Kidney glomerular epithelial cell (primary cell): ENCODE measurements at places on chromosomes 2 and 18.

- no peak for DNase-seq
Measured at GRCh38 chr2:17573804-17574175, 33.3 kb downstream of the VSNL1 start.

DNA sequence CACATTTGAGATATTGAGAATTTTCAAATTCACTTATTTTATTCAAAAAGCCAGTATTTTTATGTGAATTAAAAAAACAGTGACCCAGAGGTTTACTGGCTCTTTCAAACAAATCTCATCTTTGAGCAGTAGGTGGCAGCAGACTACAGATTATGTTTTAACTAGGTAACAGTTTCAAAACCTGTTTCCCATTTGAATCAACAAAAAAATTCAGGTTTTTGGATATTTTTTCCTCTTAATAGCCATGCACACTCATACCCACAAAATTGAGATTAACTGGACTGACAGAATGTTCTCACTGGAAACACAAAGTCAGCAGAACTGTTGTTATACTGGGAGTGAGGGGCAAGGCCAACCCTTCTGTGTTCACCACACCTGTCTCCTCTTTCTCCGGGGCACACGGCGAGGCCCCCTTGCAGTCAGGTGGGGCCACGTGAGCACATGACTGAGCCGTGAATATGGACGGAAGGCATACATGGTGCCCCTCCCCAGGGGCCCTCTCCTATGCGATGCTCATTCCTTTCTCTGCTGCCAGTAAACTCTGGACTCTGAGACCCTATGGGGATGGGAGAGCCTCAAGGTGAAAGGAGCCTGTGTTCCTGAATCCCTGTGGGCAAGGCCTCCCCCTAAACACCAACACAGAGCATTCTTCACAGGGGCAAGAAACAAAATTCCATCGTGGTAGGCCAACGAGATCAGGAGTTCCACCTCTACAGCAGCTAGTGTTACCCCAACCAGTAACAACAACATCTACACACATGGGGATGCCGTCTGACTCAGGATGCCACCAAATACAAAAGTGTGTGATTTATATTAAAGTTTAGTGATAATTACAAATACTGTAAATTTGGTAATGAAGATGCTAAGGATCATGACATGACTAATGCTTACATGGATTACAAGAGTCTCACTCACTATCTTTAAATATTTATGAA is 80.4 kb downstream of the LPIN2 start:
- peak; percentile 43 for DNase-seq

GRCh38 chr2:112821682-112822081 is 14.9 kb downstream of the IL1B start:
- DNase-seq: no peak

DNA sequence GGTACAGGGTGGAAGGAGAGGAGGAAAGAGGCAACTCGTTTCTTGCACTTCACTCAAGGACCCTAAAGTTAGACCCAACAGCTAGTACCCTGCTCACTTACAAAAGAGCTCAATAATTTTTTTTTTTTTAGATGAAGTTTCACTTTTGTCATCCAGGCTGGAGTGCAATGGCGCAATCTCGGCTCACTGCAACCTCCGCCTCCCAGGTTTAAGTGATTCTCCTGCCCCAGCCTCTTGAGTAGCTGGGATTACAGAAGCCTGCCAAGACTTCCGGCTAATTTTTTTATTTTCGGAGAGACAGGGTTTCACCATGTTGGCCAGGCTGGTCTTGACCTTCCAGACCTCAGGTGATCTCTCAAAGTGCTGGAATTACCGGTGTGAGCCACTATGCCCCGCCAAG is 4.1 kb downstream of the ASB3 start:
- no peak for DNase-seq

GRCh38 chr2:170212625-170213280 is 34.8 kb downstream of the MYO3B start:
- no peak for DNase-seq

DNA sequence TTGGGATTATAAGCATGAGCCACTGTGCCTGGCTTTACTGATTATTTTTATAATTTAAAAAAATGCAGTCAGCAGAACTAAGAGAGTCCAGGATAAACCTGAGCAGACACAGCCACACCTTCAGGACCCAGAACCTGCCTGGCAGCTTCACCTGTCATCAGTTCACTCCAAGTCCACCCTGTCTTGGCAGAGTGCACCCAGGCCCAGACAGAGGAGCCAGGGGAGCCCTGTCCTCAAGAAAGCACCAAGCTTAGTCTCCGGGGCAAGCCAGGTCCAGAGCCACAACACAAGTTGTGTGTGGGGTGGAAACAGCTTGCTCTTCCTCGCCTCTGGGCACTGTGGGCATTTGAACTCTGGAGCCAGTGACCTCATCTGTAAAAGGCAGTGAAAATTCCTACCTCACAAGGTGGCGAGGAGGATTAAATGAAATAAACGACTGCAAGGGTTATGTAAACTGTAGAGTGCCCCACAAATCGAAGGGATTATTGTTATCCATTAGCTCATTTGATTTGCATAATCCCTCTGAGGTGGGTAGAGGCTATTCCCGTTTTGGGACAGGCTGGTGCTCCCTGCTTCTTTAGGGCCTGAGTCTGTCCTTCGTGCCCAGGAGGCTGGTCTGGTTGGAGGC is 24.7 kb downstream of the MYCN start:
- DNase-seq: no peak

- DNase-seq: no peak
Measured at GRCh38 chr2:68806511-68807109, 64.6 kb downstream of the BMP10 start.

DNA sequence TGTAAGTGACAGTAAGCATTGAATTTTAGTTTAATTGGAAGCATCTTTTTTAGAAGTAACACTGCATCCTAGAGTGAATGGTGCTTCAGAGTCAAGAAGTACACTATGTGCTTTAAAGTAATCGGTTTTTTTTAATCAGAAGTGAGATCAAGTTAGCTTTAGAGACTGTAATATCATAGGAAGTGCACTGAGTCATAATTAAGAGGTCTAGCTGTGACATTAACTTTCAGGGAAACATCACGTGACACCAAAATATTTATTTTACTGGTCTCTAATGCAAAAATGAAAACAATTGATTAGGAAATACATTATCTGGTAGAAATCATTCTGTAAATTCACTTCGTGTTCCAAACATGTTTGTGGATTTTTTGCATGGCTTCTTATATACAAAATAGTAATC is 55.3 kb upstream of the KYNU start:
- DNase-seq: no peak

- no peak for DNase-seq
Measured at GRCh38 chr2:166449439-166449838, 44.6 kb downstream of the SCN7A start.

DNA sequence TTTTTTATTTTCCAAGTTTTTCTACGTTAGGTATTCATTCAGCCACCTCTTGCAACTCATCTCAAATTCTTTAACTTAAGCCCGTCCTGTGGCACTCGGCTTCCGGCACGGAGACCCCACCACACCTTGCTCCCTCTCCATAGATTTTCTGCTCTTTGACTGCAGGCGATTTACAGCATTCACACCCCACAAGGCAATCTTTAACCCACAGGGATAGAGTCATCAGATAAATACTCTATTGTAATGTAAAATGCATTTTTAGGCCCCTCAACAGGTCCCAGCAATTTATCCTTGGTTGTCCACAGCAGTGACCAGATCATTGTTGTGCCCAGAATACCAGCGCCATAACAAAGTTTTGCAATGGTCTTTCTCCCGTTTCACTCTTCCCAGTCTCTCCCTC is 132.3 kb upstream of the EPHA4 start:
- no peak for DNase-seq

GRCh38 chr2:105783151-105783738 is 38.5 kb downstream of the NCK2 start:
- no peak for DNase-seq

GRCh38 chr2:157233506-157233905 is 24.0 kb upstream of the GALNT5 start:
- DNase-seq: no peak

DNA sequence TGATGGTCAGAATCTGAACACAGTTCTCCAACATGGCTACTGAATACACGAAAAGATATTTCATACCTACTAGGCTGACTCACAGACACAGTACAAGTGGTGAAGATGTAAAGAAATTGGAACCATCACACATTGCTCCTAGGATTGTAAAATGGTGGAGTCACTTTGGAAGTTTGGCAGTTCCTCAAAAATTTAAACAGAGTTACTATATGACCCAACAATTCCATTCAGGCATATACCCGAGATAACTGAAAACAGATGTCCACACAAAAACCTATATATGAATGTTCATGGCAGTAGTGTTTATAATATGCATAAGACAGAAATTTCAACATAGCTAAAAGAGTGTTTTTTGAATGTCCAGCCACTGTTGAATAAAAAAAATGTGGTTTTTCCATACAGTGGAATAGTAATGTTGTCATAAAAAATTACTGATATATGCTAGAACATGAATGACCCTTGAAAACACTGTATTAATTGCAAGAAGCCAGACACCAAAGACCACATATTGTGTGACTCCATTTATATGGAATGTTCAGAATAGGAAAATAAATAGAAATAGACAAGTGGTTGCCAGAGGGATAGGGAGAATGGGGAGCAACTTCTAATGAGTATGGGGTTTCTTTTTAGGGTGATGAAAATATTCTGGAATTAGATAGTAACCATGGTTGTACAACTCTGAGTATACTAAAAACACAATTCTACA is 10.1 kb downstream of the RMP24 start:
- DNase-seq: peak; percentile 0

GRCh38 chr2:111712940-111713515 is 171.0 kb downstream of the ANAPC1 start:
- no peak for DNase-seq

DNA sequence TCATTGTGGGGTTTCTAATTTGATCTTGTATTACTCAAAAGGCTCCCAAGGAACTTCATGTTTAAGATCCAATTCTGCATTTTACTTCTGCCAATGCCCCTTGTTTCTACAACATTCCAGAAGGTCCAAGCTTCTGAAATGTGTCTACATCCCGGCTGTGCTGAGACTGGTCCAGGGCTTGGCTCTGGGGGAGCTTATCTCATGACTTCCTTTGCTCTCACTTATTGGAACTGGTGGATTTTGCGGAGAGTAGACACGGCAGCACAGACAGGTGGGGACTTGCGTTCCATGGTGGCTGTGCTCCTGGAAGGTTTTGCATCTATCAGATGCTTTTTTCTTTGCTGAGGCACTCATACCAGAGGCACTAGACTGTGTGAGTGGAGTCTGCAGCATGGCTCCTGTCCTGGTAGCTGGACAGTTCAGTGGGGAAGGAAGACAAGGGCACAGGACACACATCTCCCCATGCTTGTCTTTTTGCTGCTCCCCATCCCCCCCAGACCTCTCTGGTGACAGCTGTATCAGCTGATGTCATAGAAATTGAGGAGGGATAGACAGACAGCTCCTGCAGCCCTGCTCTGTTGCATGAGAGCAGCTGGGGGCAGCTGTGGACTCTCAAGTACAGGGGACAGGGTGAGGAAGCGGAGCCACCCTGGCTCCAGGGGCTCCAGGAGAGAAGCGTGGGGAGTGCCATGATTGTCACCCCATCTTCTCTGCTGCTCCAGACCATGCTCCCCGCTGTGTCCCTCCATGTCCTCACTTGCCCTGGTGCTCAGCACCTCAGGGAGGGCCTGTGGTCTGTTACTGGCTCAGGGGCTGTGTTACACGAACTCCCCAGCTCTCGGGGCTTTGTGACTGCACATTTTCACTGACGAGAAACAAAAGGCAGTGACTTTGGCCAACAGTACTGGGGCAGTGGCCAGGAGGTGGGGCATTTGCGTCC is 46.0 kb downstream of the ACAA2 start:
- no peak for DNase-seq

DNA sequence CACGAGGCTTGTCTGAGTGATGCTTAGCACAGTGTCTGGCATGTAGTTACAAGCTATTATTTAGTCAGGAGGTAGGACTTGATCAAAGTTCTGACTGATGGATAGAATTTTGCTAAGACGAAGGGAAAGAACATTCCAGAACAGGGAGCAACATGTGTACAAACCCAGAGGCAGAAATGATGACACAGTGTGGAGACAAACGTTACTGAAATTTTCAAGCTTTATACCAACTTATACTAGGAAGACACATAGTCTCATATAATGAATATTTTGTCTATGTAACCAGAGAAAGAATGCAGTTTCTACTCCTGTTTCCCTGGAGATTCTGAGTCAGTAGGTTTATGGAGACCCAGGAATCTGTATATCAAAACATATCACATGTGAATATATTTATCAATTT is 123.4 kb downstream of the FAM124B start:
- no peak for DNase-seq

DNA sequence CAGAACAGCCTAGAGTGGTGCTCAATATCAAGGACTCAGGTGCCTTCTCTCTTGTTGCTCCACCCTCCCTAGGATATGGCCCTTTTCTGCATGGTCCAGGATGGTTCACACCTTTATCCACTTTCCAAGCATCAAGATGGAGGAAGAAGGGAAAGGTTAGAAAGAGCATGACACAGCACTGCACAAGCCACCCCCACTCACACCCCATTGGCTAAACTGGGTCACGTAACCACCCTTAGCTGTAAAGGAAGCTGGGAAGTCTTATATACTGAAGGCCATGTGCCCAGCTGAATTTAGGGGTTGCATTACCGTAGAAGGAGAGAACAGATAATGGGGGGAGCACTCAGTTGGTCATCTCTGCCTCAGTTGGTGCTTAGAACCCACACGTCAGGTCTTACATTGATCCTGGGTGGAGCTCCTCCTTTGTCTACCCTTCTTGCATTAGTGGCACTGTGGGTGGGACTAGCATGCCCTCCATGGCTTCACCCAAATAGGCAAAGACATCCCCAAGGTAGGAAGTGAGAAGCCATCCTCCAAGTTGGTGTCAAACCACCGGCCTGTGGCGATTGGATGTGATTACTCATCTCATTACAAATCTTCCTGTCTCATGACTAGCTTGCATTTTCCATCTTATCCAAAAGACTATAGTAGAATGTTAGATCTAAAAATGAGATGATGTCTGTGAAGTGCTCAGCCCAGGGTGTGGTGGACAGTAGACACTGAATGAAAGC is 248.5 kb downstream of the HAUS1 start:
- DNase-seq: no peak

DNA sequence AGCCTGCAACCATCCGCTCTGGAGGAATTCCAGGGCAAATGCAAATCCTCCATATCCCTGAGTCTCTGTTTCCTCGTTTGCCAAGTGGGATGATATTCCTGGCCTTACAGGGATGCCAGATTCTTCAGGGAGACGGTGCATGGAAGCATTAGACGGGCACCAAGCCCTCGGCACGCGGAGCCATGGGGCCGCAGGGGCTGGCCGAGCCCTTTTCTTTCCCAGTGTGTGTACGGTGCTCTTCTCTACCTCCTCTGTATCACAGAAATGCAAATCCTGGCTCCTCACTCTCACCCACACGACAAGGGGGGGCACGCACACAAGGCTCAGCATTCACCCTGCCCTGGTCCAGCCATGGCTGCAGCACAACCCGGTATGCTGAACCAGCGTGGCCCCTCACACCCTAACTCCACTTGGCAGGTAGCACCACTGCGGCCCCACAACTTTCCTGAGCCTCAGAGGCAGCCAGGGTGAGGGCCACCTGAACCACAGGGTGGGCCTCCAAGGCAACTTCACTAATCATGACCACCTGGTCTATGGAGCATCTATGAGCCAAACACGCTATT is 64.1 kb upstream of the SALL3 start:
- DNase-seq: no peak
